Astrocyte of the hippocampus (primary cell): ENCODE measurements at places on chromosomes 7 and 10.
A peak's percentile ranks its signal among the peaks of the same experiment; 100 is the strongest.

- DNase-seq = no peak
Measured at GRCh38 chr7:33909318-33909717, 4.0 kb downstream of the BMPER start.

- DNase-seq = no peak
Measured at GRCh38 chr10:16581202-16581601, 59.5 kb upstream of the C1QL3 start.

- DNase-seq = no peak
Measured at GRCh38 chr10:78507510-78508160, 474.0 kb downstream of the RPS24 start.

GRCh38 chr10:86048973-86049372, 317.6 kb downstream of the GRID1 start:
- no peak for DNase-seq

GRCh38 chr7:151491859-151492258, 27.8 kb downstream of the RHEB start:
- peak; percentile 86 for DNase-seq

- DNase-seq = no peak
Measured at GRCh38 chr7:46611508-46611907, 690.4 kb upstream of the IGFBP3 start.

GRCh38 chr10:67812007-67812406, 26.0 kb downstream of the DNAJC12 start:
- no peak for DNase-seq

GRCh38 chr7:36535866-36536664, 146.4 kb downstream of the ANLN start:
- DNase-seq = peak; percentile 82

- DNase-seq = no peak
Measured at GRCh38 chr10:71265618-71266146, 53.3 kb downstream of the UNC5B start.

GRCh38 chr10:87670586-87670985, 10.9 kb downstream of the PAPSS2 start:
- no peak for DNase-seq

GRCh38 chr7:98286093-98286539, 4.6 kb downstream of the BRI3 start:
- peak; percentile 58 for DNase-seq

DNA sequence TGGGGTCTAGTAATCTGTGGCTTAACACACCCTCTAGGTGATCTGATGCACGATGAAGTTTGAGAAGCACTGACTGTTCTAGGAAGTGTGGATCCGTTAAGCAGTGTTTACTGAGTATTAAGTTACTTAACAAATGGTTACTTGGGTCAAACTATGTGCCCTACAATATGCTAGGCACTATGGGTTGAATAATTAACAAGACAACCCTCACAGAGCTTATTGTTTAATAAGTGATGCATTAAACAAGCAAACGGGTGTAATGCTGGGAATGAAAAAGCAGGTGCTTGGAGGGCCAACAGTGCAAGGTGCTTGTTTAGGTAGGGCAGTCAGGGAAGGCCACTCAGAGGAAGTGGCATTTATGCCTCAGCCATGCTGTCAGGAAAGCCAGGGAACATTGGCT, 378.0 kb upstream of the PODXL start:
- DNase-seq = no peak

- no peak for DNase-seq
Measured at GRCh38 chr10:131681656-131682055, 219.2 kb upstream of the PPP2R2D start.

DNA sequence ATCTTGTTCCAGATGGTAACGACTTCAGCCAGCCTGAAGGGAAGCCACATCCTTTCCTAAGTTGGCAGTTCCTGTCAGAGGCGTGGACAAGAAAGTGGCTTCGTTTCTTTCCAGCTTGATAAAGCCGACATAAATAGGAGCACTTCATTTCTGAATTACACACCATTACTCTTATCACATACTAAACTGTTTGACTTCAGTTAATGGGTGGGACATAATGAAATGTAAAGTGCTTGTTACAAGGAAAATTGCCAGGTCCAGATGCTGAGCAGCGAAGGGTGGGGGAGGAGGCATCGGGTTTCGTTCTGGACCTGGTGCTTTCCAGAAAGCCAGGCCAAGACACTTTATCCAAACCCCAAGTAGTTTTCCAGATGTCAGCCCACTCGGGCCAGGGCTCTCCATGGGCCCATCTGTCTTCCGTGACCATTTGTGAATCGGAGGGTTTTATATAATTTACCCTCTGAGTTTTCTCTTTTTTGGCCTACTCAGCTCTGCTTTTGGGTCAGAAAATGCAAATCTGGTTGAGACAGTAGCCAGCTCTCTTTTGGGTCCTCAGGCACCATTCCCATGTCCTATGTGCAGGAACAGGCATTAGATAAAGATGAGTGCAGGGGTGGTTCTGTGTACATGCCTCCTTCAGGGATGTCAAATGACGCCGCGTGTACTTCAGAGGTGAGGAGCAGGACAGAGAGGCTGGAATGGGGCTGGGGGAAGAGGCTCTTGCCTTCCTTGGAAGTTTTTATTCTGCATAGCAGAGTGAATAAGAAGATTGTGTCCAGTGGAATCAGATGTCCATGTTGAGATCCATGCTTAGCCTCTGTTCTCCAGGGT, 90.2 kb downstream of the TACC2 start:
- DNase-seq = no peak

DNA sequence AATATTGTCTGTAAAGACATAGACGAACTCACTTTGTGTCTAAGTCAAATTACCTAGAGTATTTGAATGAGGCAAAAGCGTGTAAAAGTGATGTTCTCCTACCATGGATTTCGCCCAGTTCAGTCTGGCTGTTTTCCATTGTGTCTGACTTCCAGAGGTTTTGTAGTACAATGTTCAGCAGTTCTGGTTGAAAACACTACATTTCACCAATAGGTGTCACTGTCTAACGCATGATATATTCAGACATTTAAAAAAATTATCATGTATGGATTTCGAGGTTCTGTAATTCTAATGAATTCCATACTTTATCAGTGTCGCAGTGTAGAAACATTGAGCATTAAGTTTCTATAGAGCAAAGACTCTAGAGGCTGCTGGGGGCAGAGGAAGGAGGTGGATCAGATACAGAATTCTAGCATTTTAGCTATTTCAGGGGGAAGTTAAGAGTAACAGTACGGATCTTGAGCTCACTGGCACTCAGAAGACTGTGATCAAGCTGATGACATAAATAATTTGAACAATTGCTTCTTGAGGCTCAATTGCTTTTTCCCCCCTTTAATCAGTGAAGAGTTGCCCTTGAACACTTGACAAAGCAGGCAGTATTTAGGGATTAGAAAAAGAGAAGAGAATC, 196.9 kb upstream of the RHOBTB1 start:
- peak; percentile 70 for DNase-seq

- DNase-seq = no peak
Measured at GRCh38 chr7:55069271-55069792, 50.5 kb downstream of the EGFR start.

GRCh38 chr7:41779918-41780317, 77.0 kb upstream of the INHBA start:
- no peak for DNase-seq

DNA sequence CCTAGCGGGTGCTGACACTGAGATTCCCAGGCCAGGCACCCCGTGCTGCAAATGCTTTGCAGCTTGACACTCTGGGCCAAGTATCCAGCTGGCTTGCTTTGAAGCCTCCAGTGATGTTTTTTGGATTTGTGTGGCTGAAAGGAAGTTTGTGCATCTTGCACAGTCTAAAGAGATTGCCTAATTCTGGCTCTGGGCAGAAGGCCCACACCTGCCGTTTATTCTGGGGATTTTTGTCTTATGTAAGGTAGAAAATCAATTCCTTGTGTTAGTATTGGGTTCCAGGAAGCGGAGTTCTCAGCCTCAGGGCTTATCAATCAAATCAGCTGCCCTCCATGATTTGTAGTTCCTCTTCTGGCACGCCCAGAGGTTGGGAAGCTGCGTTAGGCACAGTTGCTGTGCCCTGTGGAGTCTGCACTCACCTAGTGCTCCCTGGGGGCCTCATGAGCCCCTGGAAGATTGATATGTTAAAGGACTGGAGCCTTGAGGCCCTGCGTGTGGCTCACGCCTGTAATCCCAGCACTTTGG, 8.4 kb upstream of the PURB start:
- no peak for DNase-seq

- no peak for DNase-seq
Measured at GRCh38 chr7:26616235-26616634, 248.2 kb downstream of the SKAP2 start.

GRCh38 chr7:151410405-151411390, 860 bp upstream of the WDR86 start:
- DNase-seq = peak; percentile 84

DNA sequence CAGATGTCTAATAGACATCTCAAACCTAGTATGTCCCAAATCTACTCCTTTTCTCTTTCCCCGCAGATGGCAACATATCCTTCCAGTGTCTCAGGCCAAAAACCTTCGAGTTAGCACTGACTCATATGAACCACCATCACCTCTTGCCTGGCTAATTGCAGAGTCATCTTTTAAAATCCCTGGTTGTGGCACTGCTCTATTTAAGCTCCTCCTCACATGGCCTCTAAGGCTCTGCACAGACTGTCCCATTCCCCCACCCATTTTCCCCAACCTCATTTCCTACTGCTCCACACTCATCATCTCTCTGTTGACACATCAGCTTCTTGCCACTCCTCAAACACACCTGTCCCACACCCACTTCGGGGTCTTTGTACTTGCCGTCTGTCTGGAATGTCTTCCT, 16.8 kb upstream of the HBP1 start:
- peak; percentile 34 for DNase-seq

- DNase-seq = no peak
Measured at GRCh38 chr7:37230221-37230620, 218.4 kb downstream of the ELMO1 start.

GRCh38 chr10:130191380-130191779, 55.2 kb downstream of the GLRX3 start:
- DNase-seq = no peak

GRCh38 chr7:135716677-135717238, 11.2 kb downstream of the SLC13A4 start:
- peak; percentile 88 for DNase-seq

DNA sequence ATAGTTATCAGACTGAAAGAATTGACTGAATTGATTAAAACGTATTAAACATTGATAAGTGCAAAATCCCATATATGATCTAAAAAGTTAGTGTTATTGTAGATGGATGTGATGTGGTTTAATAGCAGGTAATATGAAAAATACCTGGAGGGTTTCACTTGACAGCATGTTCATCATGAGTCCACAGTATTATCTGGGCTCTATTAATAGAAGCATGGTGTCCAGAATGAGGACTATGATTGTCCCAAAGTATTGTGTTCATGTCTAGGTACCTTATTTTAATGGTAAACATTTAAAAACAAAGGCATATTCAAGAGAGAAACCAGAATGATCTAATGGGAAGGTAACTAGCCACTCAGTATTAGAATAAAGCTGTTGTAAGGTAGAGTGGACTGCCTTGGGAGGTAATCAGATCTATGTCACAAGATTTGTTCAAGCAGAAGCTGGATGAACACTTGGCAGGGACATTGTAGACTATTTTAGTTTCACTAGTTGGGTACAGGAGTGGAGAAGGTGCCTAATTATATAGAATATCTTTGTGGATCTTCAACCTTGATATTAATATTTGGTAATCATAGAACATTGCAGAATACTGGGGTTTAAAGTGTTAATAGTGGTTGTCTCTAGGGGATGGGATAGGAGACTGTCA, 43.5 kb downstream of the MCU start:
- no peak for DNase-seq

DNA sequence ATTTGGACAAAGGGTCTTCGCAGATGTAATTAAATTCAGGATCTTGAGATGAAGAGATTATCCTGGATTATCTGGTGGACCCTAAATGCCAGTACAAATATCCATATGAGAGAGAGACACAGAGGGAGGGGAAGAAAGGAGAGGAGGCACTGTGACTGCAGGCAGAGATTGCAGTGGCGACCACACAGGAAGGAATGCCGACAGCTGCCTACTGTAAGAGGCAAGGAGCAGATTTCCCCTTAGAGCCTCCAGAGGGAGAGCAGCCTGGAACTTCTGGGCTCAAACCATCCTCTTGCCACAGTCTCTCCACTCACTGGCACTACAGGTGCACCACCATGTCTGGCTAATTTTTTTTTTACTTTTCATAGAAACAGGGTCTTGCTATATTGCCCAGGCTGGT, 152.3 kb downstream of the SDK1 start:
- DNase-seq = no peak

GRCh38 chr10:9075420-9075819, 1020.9 kb downstream of the GATA3 start:
- peak; percentile 1 for DNase-seq

DNA sequence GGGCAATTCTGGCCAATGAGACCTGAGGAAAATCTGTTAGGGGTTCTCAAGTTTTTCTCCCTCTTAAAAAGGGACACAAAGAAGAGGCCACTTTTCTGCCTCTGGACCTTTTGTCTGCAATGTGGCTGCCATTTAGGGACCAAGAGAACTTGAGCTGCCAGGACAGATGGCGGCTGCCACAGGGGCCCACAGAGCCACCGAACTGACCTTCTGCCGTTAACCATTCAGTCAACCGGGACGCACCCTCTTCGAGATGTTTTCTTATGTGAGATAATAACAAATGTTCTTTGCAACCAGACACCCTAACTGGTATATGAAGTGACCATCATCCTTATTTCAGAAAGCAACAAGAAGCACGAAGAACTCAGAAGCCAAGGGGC, 29.2 kb downstream of the GSDME start:
- no peak for DNase-seq

GRCh38 chr7:117769085-117769484, 104.2 kb downstream of the CTTNBP2 start:
- no peak for DNase-seq

DNA sequence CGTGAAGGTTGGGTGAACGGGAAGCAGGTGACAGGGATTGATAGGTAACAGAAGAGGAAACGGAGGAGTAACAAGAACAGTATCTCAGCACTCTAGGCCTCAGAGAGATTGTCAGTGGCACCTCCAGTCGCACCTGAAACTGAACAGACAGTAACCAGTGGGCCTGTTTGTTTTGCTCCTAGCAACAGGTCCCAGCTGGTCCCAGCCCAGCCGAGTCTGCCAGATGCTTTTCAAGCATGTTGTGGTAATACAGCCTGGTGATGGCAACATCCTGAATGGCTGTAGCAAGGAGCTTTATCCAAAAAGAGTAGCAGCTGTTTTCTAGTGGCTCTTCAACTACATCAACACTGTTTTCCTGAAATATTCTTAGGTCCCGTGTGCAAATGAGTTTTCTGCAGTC, 4.7 kb downstream of the CACNB2 start:
- no peak for DNase-seq

DNA sequence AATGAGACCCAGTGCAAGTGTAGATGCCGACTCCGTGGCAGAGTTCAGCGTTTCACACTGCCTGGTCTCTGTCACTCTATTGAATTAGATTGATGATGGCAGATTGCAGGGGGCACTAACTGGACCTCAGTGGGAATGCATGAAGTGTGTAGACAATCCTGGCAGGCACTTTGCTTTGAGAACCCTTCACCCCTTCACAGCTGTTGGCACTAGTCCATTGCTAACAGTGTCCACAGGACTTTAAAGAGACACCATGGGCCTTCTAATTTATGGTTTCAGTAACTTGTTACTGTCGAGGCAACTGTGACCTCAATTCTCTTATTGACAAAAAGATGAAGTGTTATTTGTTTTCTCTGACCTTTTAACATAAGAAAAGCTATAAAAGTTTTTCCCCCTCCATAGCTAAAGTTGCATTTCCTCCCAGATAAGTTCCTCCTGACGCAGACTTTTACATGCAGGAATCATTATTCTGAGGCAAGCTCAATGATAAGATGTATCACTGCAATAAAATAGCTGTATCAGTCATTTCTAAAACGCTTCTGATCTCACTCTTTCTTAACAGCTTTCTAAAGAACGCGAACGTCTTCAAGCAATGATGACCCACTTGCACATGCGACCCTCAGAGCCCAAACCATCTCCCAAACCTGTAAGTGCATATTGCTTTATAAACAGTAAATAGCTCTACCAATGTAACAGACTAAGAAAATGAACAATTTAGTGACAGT, 238.9 kb downstream of the FOXP2 start:
- DNase-seq = no peak
